ENCODE measurements at places on chromosomes 11 and 22.

DNA sequence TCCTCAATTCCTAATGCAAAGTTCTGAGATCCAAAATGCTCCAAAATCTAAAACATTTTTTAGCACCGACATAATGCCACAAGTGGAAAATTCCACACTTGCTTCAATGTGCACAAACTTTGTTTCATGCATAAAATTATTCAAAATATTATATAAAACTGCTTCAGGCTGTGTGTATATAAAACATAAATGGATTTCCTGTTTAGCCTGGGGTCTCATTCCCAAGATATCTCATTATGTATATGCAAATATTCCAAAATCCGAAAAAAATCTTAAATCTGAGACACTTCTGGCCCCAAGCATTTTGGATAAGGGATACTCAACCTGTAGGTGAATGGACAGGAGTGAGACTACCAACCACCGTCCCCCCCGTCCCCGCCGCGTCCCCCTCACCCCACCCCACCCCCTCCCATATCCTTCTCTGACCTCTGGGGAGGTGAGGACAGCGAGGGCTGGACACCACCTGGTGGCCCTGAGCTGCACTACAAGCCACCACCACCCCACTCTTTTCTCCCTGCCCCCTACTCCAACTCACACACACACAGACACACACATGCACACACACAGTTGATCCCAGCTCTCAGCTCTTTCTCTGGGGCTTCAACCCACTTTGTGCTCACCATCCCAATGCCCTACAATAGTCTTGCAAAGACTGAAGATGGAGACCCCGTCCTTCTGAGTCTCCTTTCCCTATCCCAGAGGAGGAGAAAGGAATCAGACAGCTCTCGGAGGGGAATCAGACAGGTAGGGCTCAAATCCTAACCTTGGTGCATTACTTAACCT is 101.0 kb downstream of the PDE2A start:
- DNase-seq = no peak

DNA sequence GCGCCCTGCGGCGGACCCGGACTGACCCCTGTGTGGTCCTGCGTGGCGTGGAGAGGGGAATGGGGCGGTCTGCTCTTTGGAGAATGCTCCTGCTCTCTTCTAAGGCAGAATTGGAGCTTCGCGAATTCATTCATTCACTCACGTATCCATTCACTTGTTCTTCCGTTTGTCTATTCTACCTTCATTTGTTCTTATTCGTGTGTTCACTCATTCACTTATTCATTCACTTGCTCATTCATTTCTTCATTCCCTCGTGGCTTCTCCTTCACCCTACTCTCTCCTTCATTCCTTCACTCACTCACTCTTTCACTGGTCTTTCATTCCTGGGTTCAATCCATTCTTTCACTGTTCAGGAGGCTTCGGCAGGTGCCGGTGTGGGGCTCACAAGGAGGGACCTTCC is 69.6 kb downstream of the WNT7B start:
- DNase-seq = no peak

DNA sequence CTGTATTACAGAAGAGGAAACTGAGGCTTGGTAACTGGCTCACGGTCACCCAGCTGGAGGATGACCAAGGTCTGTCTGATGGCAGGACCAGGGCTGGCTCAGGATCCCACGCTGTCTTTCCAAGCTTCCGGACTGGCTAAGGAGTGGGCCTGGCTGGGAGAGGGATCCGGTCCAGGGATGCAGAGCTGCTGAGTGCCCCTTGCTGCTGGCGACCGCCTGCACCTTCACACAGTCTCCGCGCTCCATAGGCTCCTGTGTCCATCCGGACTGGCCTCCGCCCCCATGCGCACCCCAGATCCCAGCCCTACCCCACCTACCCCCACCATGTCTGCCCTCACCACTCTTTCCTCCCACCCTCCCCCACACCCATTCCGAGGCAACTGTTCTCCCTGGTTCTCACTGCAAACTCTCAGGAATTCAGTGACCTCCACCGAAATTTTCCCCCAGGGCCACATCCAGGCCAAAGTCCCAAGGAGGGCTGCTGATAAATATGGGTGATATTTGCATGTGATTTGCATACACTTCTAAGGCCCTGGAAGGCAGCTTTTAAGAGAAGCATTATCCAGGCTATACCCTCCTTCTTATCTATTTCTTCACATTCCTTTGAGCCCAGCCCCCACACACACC is 48.5 kb upstream of the SLC35C1 start:
- no peak for DNase-seq

- DNase-seq = no peak
Measured at GRCh38 chr22:20904980-20905355, 12.2 kb upstream of the CRKL start.

- DNase-seq = no peak
Measured at GRCh38 chr11:1335811-1336761, 26.7 kb upstream of the TOLLIP start.

- DNase-seq = no peak
Measured at GRCh38 chr11:61121192-61121831, 19.0 kb downstream of the CD5 start.

- DNase-seq = peak; percentile 79
Measured at GRCh38 chr11:12430954-12431595, 53.7 kb downstream of the PARVA start.

All from astrocyte of the cerebellum (primary cell).